ENCODE measurements at places on chromosomes 13 and 19. TPM values are rescaled to one million over a fixed set of nuclear protein-coding genes. Genes with fewer than 3 reads are reported as not detected.

DDA1 gene
- total RNA-seq = 44.9 TPM

DNA sequence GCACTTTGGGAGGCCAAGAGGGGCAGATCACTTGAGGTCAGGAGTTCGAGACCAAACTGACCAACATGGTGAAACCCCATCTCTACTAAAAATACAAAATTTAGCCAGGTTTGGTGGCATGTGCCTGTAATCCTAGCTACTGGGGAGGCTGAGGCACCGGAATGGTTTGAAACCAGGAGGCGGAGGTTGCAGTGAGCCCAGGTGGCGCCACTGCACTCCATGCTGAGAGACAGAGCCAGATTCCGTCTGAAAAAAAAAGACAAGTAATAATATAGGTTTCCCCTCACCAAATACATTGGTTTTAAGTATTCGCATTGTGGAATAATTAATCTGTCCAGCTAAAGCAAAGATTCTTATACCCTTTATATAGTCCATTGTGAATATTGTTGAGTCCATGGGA, 1544.6 kb downstream of the OLFM4 start:
- no peak for DNase-seq

- DNase-seq = no peak
Observed at GRCh38 chr19:30752876-30753275, 380.7 kb downstream of the ZNF536 start.

DNA sequence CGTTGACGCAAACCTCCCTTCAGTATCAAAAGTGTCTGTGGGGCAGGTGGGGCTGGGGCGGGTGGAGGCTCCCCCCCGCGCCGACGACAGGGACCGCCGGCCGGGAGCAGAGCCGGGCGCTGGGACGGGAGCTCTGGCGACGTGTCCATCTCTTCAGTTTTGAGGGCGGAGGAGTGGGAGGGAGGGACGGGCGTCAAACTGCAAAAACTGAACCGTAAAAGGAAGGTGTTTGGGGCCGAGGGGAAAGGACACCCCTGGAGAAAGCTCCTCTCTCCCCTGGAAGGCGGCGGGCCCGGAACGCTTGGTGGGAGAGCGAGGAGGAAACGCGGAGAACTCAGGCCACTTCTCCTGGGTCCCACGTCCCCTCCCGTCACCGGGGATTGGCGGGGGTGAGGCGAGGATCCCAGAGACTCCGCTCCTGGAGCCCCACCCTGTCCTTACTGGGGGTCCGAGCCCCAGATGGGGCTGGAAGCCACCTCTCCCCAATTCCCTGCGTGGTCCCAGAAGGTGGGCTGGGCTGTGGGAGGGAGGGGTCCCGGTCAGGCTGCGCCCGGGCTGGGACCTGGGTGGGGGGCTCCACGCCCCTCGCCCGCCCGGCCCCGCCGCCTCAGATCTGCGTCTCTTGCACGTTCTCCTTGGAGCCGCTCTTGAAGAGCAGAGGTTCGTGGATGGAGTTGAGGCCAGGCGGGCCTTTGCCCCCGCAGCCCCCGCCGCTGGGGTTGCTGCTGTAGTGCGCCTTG, 3.4 kb upstream of the ASPDH start:
- DNase-seq = no peak

IGFL3 gene
- not detected for total RNA-seq

DNA sequence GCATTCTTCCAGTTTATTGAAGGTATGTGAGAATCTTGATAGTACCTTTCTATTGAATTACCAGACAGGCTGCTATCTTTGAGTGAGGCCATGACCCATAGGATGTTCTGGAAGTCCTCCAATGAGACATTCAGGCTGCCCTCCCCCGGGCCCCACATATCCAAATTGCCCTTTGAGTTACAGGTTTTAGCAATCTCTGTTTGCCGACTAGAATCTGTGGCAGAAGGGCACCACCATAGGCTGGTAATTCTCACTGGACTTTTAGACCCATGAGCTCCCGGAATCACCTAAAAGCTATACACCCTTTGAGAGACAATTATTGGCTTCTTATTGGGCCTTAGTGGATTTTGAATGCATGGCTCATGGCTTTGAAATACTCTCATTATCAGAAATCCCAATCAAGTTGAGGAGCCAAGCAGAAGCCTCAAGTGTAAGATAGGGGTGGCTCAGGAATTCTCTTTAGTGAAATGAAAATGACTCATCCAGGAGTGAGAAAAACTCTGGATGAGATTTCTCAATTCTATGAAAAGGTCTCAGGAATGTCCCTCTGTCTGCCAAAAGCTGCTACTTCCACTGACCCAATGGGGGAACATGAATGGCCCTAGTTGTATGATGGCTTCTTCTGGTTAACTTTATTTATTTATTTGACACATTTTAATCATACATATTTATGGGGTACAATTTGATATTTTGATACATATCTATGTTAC, 172.1 kb upstream of the CSNK1A1L start:
- DNase-seq = no peak

DNA sequence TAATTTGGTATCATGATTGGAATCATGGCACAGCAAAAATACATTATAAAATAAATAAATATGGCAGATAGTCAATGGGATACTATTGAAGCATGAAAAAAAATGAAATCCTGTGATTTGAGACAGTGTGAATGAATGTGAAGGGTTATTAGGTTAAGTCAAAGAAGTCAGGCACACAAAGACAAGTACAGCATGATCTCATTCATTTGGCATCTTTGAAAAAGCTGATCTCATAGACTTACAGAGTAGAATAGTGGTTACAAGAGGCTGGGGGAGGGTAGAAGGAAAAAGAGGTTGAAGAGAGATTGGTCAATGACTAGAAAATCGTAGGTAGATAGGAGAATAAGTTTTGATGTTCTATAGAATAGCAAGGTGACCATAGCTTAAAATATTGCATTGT, 295.1 kb upstream of the SLITRK5 start:
- no peak for DNase-seq

- DNase-seq = no peak
Observed at GRCh38 chr13:43573802-43574514, 212.8 kb downstream of the ENOX1 start.

DNA sequence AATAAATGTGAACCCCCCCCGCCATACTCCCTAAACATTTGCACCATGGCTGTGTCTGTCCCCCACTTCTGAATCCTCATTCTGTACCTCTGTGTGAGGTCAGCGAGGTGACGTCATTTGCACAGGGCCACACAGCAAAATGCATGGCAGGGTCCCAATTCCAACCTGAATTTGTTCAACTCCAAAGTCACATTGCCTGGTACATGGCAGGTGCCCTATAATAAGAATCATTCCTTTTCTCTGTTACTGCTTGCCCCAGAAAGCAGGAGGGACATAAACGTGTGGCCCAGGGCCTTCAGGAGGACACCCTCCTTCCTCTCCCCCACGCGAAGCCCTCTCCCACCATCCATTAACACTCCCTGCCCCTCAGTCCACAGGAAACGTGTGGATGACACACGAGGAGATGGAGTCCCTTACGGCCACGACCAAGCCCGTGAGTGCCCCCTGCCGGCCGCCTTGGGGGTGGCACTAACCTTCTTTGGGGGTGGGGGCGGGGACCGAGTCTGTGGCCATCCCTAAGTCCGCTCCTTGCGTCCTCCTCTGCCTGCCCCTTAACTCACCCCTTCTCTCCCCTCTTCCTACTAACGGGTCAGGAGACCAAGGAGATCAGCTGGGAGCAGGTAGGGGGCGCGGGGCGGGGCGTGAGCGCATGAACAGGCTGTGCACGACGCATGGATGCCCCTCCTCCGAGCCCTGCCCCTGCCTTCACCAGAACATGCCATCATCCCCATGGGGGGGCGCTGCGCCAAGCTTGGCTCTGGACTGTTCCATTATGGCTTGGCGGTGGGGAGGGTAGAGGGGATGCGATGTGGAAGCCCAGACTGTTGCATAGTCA, 9.4 kb downstream of the HRC start:
- peak; percentile 86 for DNase-seq

- no peak for DNase-seq
Observed at GRCh38 chr13:29954082-29955028, 103.9 kb upstream of the UBL3 start.

DNA sequence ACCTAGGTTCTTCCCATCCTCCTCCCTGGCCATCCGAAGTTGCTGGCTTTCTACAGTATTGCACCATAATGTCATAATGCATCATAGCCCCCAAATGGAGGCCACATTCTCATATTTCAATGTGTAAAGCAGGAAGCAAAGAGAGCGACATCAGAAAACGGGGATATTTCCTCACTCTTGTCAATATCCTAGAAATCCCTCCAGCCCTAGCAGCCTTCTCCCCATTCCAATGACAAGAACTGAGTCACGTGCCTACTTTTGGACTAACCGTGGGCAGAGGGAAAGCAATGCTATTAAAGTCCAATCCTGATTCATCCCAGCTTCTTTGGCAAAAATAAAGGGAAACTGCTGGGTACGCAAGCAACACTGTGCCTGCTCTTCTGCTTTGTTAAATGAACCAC, 4.3 kb upstream of the RAP2A start:
- DNase-seq = no peak

GRCh38 chr19:42693760-42694350, 46.4 kb downstream of the PSG3 start:
- no peak for DNase-seq

DNA sequence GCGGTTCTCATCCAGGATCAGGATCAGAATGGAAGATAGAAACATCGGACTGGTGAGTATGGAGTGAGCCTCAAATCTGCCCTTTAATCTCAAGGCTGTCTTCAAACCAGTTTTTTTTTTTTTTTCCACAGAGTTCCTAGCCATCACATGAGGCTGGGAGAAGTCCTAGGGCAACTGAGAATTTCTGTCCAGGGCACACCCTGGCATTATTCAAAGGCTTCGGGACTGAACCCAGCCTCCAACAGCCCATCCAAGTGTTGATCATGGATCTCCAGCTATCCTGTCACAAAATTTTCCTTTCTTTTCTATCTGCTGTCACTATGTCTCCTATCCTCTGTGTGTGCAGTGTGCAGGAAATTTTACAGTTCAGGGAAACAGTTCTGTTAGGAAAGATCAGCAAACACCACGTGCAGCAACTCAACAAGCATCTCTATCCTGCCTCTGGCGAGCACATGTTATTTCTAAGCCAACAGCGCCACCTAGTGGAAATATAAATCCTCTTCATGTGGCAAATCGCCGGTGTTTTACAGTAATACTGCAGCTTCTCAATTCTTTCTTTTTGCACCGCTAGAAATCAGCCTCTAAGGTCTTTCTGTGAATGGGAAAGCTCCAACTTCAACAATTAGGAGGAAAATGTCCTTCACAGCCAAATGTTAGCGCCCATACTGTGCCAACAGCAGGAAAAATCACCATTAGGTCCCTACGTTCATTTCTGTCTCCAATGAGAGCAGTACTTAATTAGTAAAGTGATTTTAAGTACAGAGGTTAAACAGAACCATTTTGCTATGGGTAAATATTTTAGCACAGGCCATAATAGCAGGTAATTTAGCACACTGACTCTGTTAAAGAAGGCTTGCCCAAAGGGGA, 21.4 kb upstream of the ZNF181 start:
- DNase-seq = peak; percentile 28

GPC6 gene
- total RNA-seq = 13.4 TPM

GRCh38 chr19:42370626-42371175, 19.4 kb downstream of the CNFN start:
- DNase-seq = no peak
